Ecto neural progenitor cell (in vitro differentiated cells): ENCODE measurements at places on chromosomes 7 and 10.

DNA sequence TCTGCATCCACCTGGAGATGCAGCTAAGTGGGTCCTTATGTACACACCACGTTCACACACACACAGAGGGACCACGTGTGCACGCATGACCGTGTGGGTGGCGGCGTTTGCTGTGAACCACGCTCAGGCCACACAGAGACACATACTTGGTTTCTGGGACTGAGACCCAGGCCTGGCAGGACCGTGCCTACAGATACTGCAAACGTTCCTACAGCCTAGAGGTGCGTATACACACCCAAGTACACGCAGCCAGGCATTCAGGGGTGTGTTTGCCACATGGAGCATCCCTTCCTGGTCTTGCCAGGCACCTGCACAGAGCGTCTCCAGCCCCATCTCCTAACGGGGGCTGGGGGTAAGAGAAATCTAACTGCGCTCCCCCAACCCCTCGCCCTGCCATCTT is 49.0 kb upstream of the GTF2IRD1 start:
- no peak for DNase-seq

GRCh38 chr7:108347616-108348015 is 108.6 kb downstream of the NRCAM start:
- peak; percentile 77 for DNase-seq

GRCh38 chr10:123703195-123703790 is 37.1 kb downstream of the GPR26 start:
- no peak for DNase-seq

DNA sequence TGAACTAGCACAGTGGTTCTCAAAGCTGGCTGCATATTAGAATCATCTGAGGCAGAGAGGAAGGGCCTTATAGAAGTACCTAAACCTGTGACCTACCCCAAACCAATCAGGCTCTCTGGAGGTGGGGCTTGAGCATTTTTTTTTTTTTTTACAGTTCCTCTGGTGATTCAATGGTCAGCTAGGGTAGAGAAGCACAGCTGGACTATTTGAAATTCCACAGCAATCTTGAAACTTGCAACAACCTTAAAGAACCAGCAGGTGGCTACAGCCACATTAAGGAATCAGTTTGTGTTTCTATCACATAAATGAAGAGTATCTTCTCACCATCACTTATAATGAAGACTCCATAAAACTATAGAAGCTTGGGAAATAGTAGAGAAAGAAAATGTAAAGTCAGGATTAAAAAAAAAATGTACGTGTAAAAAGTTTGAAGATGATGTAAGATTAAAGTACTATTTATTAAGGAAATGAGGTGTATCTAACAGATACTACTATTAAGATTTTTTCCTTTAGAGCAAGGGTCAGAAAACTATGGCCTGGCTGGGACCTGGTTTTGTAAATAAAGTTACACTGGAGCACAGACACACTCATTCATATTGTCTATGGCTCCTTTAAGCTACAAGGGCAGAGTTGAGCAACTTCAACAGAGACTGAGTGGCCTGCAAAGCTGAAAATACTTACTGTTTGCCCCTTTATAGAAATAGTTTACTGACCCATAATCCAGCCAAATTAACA is 3.8 kb downstream of the RTKN2 start:
- peak; percentile 45 for DNase-seq

DNA sequence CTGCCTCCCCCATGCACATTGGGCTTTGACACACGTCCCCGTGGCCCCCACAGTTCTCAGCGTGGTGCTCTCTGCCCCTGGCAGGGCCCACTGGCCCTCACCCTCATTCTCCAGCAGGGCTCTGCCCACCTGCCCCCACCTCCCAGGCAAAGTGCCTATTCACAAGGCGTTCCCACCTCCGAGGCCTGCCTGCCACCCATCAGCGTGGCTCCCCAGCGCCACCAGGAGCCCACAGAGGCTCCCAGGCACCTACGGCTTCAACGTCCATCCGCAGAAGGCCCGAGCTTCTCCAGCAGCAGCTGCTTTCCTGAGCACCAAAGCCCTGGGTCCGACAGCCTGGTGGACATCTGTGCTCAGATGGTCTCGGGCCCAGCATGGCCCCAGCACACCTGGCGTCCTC is 211.8 kb upstream of the PPP2R2D start:
- DNase-seq: no peak

DNA sequence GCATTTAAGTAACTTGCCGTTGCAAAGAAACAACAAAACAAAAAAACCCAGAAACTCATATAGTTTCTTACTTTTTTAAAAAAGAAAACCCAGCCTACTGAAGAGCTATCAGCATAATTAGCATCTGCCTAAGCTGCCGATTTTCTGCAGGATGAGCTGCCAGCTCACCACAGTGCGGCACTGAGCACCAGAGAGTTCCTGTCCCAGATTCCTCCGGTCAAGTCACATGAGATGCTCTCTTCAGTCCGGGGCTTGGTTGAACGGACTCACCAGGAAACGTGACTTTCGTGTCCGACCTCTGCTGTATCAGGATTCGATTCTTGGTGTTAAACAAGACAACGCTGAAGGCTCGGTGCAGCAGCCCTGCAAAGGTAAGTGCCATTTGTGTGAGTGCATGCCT is 3.2 kb downstream of the IDI2 start:
- no peak for DNase-seq

GRCh38 chr7:65285906-65286864 is 87.5 kb upstream of the ZNF92 start:
- no peak for DNase-seq

- DNase-seq: no peak
These were observed 52.2 kb upstream of the INPP5A start for GRCh38 chr10:132485391-132485790.

DNA sequence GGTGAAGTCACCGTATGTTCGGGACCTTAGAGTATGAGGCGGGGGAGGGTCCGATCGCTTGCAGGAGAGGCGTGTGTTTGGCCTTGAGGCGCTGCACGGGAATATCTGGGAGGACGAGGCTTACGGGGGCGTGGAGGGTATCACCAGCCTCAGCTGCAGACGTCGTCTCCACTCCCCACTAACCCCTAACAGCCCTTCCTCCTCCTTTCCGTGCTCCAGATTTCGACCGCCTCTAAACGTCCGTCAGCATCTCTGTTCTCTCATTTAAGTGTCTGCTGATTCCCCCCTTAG is 23.5 kb upstream of the ZNF12 start:
- no peak for DNase-seq

DNA sequence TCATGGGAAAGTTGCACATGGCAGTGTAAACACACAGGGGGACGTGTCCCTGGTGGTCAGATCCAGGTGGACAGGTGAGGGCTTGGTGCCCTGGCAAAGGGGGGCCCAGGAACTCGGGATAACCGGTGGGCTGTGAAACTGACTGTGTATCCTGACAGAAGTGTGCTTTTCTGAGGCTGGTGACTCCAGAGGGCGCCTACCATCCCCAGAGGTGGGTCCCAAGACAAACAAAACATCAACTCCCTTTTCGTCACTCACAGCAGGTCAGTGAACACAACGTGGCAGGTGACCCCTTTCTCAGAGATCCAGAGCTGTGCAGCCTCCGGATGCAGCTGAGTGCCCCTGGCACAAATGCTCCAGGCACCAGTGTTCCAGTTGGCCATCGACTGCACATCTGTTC is 56.0 kb upstream of the DDC start:
- no peak for DNase-seq

DNA sequence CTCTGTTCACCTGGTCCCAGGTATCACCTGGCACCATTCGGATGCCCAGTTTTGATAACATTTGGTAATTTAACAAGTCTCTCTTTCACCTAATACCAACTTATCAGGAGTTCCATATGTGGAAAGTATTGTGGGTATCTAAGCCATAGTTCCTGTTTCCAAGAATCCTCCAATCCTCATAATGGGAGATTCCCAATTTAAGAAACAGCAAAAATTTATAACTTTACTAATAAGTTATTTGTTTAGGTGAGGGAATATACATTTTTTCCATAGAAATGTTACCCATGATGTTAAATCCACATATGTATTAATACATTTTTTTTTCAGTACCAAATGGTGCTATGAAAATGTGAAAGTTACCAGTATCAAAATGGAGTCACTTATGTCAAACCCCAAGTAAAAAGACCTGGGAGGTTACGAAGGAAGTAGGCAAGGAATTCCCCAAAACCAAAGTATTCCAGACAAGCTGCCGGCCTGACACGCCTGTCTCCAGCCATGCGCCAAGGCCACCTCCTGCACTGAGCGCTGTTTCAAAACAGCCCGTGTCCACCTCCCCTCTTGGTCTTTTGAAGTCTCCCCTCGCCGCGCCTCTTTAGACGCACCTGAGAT is 44.8 kb downstream of the PRKCQ start:
- no peak for DNase-seq

DNA sequence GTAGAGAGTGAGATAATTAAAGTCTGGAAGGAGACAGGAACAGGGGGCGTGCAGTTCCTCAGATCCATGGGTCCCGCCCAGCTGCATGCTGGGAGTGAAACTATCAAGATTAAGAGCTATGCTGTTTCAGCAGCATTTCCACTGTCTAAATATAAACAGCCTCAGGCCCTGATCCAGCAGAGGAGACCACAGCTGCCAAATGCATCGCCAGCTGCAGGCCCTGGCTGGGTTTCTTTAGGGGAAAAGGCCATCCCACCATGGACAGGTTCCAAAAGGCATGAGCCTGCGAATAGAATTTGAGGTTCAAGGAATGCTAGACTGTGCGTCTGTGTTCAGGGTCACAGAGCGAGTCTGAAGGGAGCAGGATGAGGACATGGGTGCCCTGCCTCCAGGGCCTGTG is 411.4 kb downstream of the PAXIP1 start:
- DNase-seq: no peak

GRCh38 chr7:108592646-108593201 is 23.1 kb downstream of the DNAJB9 start:
- DNase-seq: no peak

DNA sequence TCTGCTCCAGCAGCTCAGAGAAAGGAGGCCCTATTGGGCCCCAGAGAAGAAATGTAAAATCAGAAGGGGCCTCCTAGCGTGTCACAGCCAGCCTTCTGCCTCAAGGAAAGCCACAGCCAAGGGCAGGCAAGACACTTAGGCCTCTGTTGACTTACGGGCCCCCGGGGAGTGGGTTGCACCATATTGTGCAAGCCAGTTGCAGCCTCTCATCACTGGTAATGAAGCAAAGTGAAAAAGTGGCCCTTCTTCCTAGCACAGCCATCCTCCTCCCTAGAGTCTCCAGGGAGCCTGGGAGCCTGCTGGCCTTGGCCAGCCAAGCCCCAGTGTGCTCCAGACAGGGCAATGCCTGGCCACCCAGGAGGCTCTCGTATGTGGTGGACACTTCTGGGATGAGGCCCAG is 56.2 kb upstream of the GDF10 start:
- no peak for DNase-seq

DNA sequence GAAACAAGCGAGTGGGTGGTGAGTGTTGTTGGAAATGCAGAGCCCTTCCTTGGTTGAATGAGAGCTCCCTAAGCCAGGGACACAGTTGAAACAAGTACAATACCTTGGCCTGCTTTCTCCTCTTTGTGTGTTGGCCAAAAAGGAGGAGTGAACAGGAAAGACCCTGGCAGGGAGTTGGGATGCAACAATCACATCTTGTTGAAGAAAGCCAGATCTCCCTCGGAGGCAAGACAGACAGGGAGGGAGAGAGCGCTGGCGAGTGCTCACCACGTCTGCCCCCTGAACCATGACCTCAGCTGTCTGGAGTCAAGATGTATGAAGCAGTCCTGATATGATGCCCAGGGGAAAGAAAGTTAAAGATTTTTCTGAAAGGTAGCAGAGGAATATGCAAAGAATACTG is 66.8 kb downstream of the ADAM12 start:
- DNase-seq: no peak

DNA sequence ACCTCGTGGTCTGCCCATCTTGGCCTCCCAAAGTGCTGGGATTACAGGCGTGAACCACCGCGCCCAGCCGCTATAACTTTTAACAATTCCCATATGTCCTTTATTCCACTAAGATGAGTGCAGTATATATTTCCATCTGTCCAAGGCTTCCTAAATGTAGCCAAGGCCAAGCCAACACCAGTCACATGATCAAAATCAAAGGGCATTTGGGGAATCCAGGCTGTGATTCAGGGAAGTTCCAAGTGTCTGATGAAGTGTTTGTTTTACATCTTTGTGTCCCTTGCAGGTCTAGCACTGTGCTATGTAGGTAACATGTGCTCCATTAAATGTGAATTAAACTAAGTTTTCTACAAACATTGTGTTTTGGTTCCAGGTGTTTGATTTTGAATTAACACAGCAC is 20.8 kb downstream of the AKR1E2 start:
- DNase-seq: no peak

DNA sequence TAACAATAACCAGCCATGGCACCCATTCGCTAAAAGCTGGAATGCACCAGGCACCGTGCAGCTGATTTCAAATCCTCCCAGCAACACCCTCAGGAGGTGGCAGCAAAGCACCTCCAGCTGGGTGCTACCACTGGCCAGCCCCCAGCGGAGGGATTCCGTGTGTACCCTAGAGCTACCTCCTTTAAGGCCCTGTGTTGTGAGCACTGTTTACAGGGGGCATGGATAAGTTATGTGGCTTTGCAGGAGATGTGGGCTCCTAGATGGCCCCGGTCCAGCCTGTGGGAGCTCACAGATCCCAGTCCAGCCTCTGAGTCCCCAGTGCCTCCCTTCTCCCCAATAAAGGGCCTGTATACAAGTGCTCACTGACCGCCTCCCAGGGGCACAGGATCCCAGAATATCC is 27.1 kb downstream of the TNRC18 start:
- DNase-seq: no peak

- no peak for DNase-seq
These were observed 6.5 kb downstream of the ATP5F1C start for GRCh38 chr10:7794251-7795026.

- DNase-seq: no peak
These were observed 27.7 kb upstream of the DNAAF5 start for GRCh38 chr7:698515-699475.
